ENCODE measurements at places on chromosomes 2 and 18. TPM values are rescaled to one million over a fixed set of nuclear protein-coding genes. Genes with fewer than 3 reads are reported as not detected.

The GREB1L gene
- 22.8 TPM for total RNA-seq

The ANKRD30B gene
- not detected for total RNA-seq

The TM4SF20 gene
- not detected for total RNA-seq

The BOLL gene
- not detected for total RNA-seq

The CERKL gene
- 0.37 TPM for total RNA-seq

The ACMSD gene
- not detected for total RNA-seq

The KCNG2 gene
- total RNA-seq = 0.23 TPM

The CD8A gene
- total RNA-seq = 0.53 TPM

The FAP gene
- 6.7 TPM for total RNA-seq

The HNMT gene
- total RNA-seq = 140 TPM

The GMPPA gene
- 23.7 TPM for total RNA-seq

- H3K27ac ChIP-seq = no peak overlapping the region
- DNase-seq = no peak
- H3K27me3 ChIP-seq = no peaks in the 10 kb centered on the region
- peaks cover 3% of the 10 kb centered on the region for H3K4me1 ChIP-seq
Measured at GRCh38 chr18:48818329-48819254, 132.2 kb downstream of the SMAD7 start.

GRCh38 chr2:61550375-61551209 is 12.4 kb upstream of the XPO1 start:
- H3K36me3 ChIP-seq = no peaks in the 10 kb centered on the region
- no peak for DNase-seq
- no peaks in the 10 kb centered on the region for H3K27me3 ChIP-seq
- H3K27ac ChIP-seq = no peak overlapping the region
- no peak overlapping the region for H3K4me3 ChIP-seq

DNA sequence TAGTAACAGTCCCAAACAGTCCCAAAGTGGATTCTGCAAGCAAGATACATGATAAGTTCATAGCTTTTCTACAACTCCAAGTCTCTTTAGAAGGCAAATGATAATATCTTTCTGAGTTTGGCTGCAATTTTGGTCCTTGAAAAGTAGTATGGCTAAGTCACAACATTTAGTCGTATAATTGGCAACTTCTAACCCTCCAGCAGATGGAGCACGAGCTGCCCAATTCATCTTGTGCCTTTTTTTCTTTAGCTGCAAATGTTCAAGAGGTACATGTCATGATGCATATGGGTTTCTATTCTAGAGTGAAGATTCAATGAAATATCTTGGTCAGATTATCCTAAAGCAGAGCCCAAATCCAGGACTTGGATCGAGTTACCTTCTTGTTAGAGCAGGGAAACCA is 127.0 kb upstream of the KLHL14 start:
- DNase-seq = no peak
- no peak overlapping the region for H3K27ac ChIP-seq
- H3K27me3 ChIP-seq = no peaks in the 10 kb centered on the region
- H3K4me3 ChIP-seq = no peak overlapping the region
- no peaks in the 10 kb centered on the region for H3K4me1 ChIP-seq

DNA sequence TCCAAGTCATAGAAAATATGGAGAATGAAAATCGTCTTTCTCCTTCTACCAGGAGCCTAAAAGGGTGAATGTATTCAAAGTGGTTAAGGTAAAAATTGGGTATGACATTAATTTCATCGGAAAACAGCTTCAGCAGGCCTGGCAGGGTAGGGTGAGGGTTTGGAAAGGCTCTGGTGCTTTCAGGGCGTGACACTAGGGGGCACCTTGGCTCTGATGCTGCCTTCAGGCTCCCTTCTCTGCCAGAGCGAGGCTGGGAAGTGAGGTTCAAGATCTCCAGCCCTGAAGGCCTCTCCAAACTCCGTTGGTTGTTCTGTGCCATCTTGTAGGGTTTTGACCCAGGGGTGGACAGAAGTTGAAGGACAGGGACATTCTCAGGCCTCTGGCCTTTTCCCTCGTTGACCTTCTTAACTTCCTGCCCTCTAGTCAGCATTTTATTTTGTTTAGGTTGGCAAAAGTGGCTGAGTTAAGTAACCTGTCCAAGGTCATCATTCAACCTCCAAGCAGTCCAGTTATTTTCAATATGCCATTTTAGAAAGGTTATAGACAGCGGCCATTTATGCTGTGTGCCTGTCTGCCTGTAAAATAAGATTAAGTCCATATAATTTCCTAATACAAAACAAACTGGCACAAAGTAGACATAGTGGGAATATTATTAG is 40.3 kb downstream of the EML6 start:
- no peak for DNase-seq
- H3K4me1 ChIP-seq = no peaks in the 10 kb centered on the region
- no peaks in the 10 kb centered on the region for H3K36me3 ChIP-seq
- H3K27me3 ChIP-seq = no peaks in the 10 kb centered on the region
- H3K4me3 ChIP-seq = no peak overlapping the region
- H3K27ac ChIP-seq = no peak overlapping the region

- peaks cover 6% of the 10 kb centered on the region for H3K4me1 ChIP-seq
- DNase-seq = no peak
- H3K27ac ChIP-seq = no peak overlapping the region
- no peaks in the 10 kb centered on the region for H3K36me3 ChIP-seq
Measured at GRCh38 chr18:77052983-77053309, 79.6 kb downstream of the MBP start.

GRCh38 chr2:3972377-3972776 is 269.0 kb downstream of the DCDC2C start:
- H3K4me3 ChIP-seq = no peak overlapping the region
- H3K4me1 ChIP-seq = no peaks in the 10 kb centered on the region
- H3K27ac ChIP-seq = no peak overlapping the region
- H3K36me3 ChIP-seq = no peaks in the 10 kb centered on the region

DNA sequence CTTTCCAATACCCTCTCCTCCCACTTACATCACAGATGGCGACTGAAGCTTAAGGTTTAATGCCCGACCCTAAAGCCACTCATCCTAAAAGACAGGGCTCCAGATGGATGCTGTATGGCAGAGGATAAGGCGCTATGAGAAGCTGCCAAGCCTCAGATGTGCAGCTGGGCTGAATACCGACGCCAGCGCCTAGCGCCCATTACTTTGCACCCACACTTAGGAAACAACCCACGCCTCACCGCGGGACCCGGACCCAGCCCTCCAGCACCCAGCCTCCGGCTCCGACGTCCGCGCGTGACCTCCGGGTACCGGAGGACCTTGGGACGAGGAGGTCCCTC is 335 bp downstream of the TRAK2 start:
- no peaks in the 10 kb centered on the region for H3K36me3 ChIP-seq
- no peak for DNase-seq
- H3K27me3 ChIP-seq = no peaks in the 10 kb centered on the region
- peaks cover 6% of the 10 kb centered on the region for H3K4me1 ChIP-seq
- peak overlapping the region; percentile 77 for H3K4me3 ChIP-seq
- H3K27ac ChIP-seq = peak overlapping the region; percentile 64

DNA sequence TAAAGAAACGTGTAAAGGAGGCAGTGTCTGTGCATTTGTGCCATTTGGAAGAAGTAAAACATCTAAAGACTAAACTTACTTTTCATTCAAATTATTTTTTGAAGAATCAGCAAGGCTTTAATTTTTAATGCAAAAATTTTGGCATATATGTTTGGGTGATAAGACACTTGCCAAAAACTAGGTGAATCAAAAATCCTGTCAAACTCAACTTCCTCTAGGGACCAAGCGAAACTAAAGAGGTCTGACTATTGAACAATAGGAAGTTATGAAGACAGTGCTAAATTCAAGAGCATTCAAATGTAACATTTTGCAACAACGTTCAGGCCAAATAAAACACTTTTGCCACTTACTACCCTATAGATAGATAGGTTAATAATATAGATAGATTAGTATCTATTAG is 306.1 kb downstream of the NOL4 start:
- no peaks in the 10 kb centered on the region for H3K27me3 ChIP-seq
- H3K36me3 ChIP-seq = no peaks in the 10 kb centered on the region
- H3K4me3 ChIP-seq = no peak overlapping the region
- H3K27ac ChIP-seq = no peak overlapping the region

DNA sequence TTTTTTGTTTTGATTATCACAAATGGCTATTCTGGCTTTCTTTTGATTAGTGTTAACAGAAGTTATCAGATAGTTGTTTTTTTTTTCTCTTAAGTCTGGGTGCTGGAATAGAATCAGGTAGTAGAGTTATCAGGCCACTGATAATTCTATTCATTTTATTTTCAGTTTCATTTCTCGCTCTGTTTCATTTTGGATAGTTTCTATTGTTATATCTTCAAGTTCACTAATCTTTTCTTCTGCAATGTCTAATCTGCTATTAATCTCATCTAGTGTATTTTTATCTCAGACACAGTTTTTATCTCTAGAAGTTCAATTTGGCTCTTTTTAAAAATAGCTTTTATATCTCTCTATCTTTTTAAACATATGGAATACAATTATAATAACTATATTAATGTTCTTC is 241.8 kb upstream of the EPC2 start:
- no peak overlapping the region for H3K27ac ChIP-seq
- DNase-seq = no peak
- no peaks in the 10 kb centered on the region for H3K27me3 ChIP-seq
- H3K4me3 ChIP-seq = no peak overlapping the region
- no peaks in the 10 kb centered on the region for H3K36me3 ChIP-seq

- H3K27ac ChIP-seq = no peak overlapping the region
- H3K4me1 ChIP-seq = no peaks in the 10 kb centered on the region
- no peaks in the 10 kb centered on the region for H3K36me3 ChIP-seq
- H3K27me3 ChIP-seq = no peaks in the 10 kb centered on the region
- no peak for DNase-seq
Measured at GRCh38 chr18:14085770-14086457, 46.3 kb downstream of the ZNF519 start.

- H3K27ac ChIP-seq = no peak overlapping the region
- H3K36me3 ChIP-seq = no peaks in the 10 kb centered on the region
- no peaks in the 10 kb centered on the region for H3K4me1 ChIP-seq
- H3K27me3 ChIP-seq = no peaks in the 10 kb centered on the region
- no peak for DNase-seq
Measured at GRCh38 chr2:60476206-60476954, 77.1 kb downstream of the BCL11A start.

DNA sequence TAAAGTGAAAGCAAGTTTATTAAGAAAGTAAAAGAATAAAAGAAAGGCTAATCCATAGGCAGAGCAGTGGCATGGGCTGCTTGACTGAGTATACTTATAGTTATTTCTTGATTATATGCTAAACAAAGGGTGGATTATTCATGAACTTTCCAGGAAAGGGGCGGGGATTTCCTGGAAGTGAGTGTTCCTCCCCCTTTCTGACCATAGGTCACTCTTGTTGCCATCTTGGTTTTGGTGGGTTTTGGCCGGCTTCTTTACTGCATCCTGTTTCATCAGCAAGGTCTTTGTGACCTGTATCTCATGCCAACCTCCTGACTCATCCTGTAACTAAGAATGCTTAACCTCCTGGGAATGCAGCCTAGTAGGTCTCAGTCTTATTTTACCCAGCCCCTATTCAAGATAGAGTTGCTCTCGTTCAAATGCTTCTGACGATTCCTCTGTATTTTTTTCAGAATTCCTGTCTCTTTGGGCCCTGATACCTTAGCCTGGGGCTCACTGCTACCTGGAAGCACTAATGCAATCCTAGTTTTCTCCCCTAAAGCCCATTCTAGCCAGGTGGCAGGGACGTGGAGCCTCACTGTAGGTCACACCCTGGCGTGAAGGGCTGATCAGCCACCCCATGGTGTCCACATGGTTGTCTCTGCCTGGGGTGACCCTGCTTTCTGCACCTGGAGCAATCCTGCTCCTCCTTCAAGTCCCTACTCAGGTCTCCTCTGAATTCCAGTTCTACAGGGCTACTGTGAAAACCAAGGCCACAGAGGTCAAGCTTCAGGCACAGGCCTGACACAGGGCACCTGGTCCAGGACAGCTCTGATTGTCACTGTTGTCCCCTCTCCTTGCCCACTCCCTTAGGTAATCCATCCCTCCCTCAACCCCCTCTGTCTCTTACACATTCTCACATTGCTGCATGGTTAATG is 6.0 kb upstream of the SLC35F6 start:
- H3K27me3 ChIP-seq = no peaks in the 10 kb centered on the region
- no peaks in the 10 kb centered on the region for H3K36me3 ChIP-seq
- H3K4me1 ChIP-seq = peaks cover 10% of the 10 kb centered on the region
- no peak overlapping the region for H3K27ac ChIP-seq
- peak; percentile 60 for DNase-seq

GRCh38 chr18:56574861-56575260 is 63.5 kb downstream of the TXNL1 start:
- no peaks in the 10 kb centered on the region for H3K27me3 ChIP-seq
- H3K27ac ChIP-seq = peak overlapping the region; percentile 43
- peaks cover 10% of the 10 kb centered on the region for H3K4me1 ChIP-seq
- H3K36me3 ChIP-seq = no peaks in the 10 kb centered on the region
- peak; percentile 53 for DNase-seq

- no peak overlapping the region for H3K27ac ChIP-seq
- no peaks in the 10 kb centered on the region for H3K4me1 ChIP-seq
- H3K4me3 ChIP-seq = no peak overlapping the region
- no peak for DNase-seq
Measured at GRCh38 chr2:145007093-145007959, 487.4 kb upstream of the ZEB2 start.

- H3K4me1 ChIP-seq = peaks cover 4% of the 10 kb centered on the region
- no peaks in the 10 kb centered on the region for H3K36me3 ChIP-seq
- H3K27me3 ChIP-seq = no peaks in the 10 kb centered on the region
- peak within 1 kb of the TSS; percentile 36 for H3K4me3 ChIP-seq
- peak; percentile 25 for DNase-seq
- H3K27ac ChIP-seq = no peak within 1 kb of the TSS
Measured at GRCh38 chr2:181457121-181457740, at the start of gene ITGA4. ITGA4 (plus strand) TSS chr2:181457386; CDS start chr2:181457655, 269 bp downstream.

DNA sequence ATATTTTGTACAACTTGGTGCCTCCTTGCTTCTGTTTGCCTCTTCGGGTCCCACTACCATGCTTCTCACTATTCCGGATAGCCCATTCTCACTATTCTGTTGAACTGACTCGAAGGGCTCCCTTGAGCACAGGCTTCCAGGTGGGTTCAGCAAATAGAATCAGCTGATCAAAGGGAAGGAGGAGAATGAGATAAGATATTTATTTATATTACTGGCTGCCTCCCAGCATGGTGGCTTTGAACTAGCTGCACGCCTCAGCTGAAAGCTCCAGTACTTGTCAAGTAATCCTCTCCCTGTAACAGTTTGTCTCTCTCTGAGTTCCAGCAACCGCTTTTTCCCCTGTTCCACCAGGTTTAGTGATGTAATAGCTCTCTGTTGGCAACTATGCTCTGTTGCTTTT is 187.8 kb upstream of the HNRNPA3 start:
- H3K36me3 ChIP-seq = no peaks in the 10 kb centered on the region
- H3K4me3 ChIP-seq = no peak overlapping the region
- no peaks in the 10 kb centered on the region for H3K27me3 ChIP-seq
- no peaks in the 10 kb centered on the region for H3K4me1 ChIP-seq
- no peak overlapping the region for H3K27ac ChIP-seq

- no peak for DNase-seq
- H3K36me3 ChIP-seq = no peaks in the 10 kb centered on the region
- peaks cover 3% of the 10 kb centered on the region for H3K4me1 ChIP-seq
- H3K4me3 ChIP-seq = no peak overlapping the region
- no peak overlapping the region for H3K27ac ChIP-seq
Measured at GRCh38 chr2:37683921-37684780, 12.7 kb upstream of the CDC42EP3 start.

- no peak overlapping the region for H3K27ac ChIP-seq
- H3K36me3 ChIP-seq = no peaks in the 10 kb centered on the region
- H3K27me3 ChIP-seq = no peaks in the 10 kb centered on the region
- no peak overlapping the region for H3K4me3 ChIP-seq
Measured at GRCh38 chr2:121282800-121283385, 2.1 kb downstream of the TFCP2L1 start.

- H3K27me3 ChIP-seq = no peaks in the 10 kb centered on the region
- no peaks in the 10 kb centered on the region for H3K36me3 ChIP-seq
Measured at GRCh38 chr2:236665572-236666118, 96.0 kb downstream of the ACKR3 start.

GRCh38 chr18:44881461-44882162 is 200.9 kb downstream of the SETBP1 start:
- H3K27ac ChIP-seq = no peak overlapping the region
- H3K36me3 ChIP-seq = no peaks in the 10 kb centered on the region
- no peak overlapping the region for H3K4me3 ChIP-seq
